CD4-positive, alpha-beta T cell treated with Interleukin-10 for 1 hour (primary cell): ENCODE measurements at places on chromosomes 2 and 18.

- no peak for DNase-seq
Observed at GRCh38 chr2:98308532-98308931, 37.7 kb upstream of the CNGA3 start.

DNA sequence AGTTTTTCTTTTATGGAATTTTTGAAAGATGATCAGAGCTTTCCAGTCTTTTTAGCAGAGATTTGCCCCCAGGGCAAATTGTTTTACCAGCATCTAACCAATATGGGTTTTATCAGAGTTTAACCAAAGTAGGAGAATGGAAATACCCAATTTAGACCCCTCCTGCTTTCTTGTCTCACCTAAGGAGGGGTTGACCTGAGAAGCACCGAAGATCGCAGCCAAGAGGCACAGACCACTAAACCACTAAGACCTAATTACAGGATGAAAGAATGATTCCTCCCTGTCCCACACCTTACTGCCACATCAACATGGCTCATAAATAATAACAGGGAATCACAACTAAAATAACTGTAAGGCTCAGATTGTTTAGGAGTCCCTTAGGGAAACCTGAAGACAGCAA lies 111.9 kb upstream of the EPB41L5 start:
- no peak for DNase-seq

DNA sequence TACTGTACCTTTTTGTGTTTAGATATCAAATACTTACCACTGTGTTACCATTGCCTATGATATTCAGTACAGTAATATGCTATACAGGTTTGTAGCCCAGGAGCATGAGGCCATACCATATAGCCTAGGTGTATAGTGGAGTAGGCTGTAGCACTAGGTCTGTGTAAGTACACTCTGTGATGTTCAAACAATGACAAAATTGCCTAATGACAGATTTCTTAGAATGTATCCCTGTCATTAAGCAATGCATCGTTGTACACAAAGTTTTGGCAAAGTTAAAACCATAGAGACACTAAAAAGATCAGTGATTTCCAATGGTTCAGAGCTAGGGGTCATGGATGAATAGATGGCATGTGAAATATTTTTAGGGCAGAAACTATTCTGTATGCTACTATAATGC lies 415.5 kb downstream of the NCKAP5 start:
- DNase-seq, result no peak

DNA sequence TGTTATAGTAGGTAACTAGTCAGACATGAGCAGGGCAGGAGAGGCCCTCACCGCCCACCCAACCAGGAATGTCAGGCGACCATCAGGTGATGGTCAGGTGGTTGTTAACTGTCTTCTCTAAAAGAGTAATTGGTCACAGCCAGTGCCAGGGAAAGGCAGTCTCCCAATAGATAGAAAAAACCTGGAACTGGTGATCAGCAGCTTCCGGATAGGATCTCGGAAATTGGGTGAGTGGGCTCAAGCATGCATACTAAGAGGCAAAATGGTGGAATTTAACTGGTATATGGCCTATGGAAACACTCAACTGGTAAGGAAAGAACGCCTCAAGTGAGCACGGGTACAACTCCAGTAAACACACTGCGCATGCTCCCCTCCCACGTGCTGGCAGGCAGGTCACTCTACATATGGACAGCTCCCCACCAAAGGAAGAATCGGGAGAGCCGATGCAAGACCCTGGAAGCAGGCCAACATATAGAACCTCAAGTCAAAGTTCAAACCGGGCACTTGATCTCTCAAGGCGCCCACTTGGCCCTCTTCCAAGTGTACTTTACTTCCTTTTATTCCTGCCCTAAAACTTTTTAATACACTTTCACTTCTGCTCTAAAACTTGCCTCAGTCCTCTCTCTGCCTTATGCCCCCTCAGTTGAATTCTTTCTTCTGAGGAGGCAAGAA lies 43.5 kb upstream of the TMEM131 start:
- DNase-seq, result no peak

DNA sequence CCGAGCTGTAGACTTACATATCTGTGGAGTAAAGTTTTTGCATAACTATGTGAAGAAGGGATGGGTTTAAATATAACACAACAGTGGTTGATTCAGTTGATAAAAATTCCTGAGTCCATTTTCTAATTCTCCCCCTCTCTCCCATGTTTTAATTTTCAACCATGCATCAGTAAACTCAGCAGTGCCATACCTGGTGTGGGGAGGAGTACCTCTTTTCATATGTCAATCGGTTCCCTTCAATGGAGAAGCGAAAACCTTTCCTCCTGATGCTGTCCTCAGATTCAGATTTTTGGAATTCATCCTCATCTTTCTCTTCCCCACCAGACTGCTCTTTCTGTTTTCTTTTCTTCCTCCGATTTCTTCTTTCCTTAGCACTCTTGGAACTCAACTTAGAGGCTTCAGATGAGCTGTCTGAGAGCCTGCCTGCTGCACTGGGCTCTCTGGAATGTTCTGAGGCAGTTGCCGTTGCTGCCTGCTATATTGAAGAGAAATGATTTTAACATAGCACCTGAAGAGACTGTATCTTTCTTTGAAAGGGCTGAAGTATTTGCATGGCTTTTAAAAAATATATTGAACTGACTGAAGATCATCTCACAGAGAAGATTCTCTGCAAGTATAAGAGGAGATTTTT lies 82.9 kb downstream of the SCN1A start:
- DNase-seq, result no peak

- DNase-seq, result no peak
Observed at GRCh38 chr2:45902380-45902779, 250.9 kb downstream of the PRKCE start.

DNA sequence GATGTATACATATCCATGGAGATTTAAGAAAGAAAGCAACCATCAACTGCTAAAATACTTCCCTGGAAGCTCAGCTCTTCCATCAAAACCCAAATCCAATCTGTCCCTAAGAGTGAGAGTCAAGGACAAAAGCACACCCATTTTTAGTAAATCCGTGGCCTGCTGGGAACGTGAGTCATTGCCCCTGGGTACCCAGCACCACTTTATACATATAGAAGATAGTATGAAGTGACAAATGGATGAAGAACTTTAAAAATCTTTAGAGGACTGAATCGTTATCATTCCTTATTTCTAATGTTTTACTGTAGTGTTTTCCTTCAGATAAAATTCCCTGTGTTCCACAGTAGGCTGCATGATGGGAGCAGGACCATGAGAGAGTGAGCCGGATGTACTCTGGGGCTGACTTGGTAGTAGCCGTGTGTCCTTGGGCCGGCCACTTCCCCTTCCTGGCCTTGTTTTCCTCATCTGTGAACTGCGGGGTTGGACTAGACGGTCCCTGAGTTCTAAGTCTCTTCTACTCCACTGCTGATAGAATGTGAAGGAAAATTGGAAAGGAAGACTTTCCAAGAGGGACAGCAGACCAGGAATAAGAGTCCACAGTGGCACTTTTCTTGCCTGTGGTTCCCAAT lies 28.5 kb upstream of the CEP68 start:
- DNase-seq, result no peak

DNA sequence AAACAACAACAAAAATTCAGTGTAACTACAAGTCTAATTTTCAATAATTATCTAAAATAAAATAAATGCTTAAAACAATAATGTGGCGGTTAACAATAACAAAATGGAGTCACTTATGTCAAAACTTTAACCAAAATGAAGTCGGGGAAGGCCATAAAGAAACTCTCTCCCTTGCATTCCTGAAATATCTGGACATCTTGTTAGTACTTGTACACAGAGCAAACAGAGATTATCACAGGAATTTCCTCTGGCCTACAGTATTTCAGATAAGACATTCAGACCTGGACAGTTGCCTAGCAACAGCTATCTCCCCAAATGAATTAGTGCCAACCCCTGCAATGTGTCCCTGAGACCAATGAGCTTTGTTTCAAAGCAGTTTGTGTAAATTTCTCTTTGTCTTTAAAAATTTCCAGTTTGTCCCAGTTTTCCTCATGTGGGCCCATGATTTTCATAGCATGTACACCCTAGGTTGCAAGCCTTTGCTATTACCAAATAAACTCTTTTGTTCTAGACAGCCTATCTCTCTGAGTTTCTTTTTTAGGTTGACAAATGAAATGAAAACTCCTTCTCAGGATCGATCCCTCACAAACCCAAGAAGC lies 68.6 kb downstream of the EXOC6B start:
- no peak for DNase-seq

- DNase-seq, result no peak
Observed at GRCh38 chr18:32424696-32425095, 46.0 kb downstream of the GAREM1 start.

- DNase-seq, result no peak
Observed at GRCh38 chr2:8893978-8894820, 56.8 kb upstream of the KIDINS220 start.

GRCh38 chr18:26405190-26405801 lies 143.1 kb downstream of the KCTD1 start:
- DNase-seq, result no peak

DNA sequence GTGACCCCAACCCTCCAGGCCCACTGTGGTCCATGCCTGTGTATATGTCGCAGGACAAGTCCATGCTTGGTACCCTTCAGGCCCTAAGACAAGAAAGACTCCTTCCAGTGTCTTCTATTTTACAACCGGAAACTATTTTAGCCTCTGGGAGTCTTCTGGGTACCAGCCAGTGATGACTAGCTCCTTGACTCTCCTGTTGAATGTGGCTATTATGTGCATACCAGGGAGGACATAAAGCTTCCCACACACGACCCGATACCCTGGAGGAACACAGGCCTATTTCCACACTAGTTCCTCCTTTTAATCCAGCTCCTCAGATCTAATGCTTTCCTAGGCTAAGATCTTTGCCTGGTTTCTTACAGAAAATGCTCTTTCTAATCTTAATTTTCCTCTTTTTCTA lies 178.1 kb downstream of the NCKAP5 start:
- DNase-seq, result no peak

GRCh38 chr18:77401173-77401572 lies 151.5 kb downstream of the GALR1 start:
- DNase-seq, result no peak

DNA sequence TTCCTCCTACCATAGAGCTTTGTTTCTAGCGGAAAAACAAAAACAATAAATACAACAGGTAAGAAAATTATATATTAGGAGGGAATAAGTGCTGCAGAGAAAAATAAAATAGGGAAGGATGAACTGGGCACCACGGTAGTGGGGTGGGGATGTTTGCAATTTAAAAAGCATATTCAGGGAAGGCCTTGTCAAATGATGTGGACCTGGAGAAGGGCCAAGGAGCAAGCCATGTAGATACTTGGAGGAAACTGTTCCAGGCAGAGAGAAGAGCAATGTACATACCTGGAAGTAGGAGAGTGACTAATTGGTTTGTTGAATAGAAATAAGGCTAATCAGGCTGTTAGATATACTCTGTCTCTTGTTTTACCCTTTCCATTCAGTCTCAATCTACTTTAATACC lies 136.5 kb downstream of the ROCK1 start:
- DNase-seq, result no peak

DNA sequence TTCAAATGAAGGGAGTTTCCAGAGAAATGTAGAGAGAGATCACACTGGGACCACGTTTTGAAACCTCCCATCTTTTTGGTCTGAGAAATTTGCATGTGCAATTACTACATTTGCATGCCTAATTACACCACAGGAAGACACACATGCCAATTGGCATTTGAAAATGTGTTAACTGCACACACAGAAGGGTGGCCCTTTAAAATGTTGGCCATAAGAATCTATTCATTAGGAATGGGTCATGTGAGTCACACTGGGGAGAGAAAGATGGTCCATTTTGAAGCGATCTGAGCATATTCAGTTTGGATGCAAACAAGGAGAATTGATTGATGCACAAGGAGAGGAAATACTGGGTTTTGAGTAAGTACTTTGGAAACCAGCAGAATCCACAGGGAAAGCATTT lies 1407.1 kb upstream of the ACVR2A start:
- DNase-seq, result no peak

GRCh38 chr2:42569116-42569711 lies 782 bp downstream of the MTA3 start:
- DNase-seq, result no peak
